ENCODE measurements at places on chromosomes 7 and 10.
A peak's percentile ranks its signal among the peaks of the same experiment; 100 is the strongest.

GRCh38 chr10:61554925-61555324, 101.7 kb upstream of the TMEM26 start:
- DNase-seq, result no peak

DNA sequence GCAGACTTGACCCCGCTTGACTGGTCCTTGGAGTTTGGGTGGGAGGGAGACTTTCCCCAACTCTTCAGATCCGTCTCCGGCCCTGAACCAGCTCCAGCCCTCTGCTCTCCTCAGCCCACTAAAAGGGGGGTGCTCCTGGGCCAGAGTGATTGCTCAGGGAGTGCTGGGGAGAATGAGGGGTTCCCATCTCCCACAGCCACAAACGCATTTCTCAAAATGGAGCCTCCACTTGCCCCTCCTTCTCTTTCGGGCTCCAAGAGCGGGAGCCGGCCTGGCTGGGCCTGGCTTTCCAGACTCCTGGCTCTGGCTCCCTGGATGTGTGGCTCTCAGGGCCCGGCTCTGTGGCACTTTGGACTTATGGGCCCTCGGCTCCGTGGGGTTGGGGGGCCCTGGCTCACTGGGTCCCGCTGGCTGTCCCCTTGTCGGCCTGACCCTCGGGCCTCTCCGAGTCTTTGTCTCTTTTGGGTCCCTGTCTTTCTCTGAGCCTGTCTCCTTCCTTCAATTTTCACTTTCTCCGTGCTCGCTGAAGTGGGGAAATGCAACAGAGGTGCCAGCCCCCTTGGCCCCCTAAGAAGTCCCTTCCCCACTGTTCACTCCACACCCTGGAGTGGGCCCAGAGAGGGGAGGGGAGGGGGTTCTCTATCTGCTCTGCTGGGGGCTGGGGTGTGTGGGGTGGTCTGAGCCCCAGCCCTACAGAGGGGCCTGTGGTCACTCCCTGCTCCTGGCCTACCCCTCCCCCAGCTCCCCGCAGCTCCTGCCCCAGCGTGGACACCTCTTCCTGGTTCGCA, 713 bp downstream of the LZTS2 start:
- no peak for DNase-seq

GRCh38 chr7:51428217-51428887, 111.7 kb upstream of the COBL start:
- no peak for DNase-seq

DNA sequence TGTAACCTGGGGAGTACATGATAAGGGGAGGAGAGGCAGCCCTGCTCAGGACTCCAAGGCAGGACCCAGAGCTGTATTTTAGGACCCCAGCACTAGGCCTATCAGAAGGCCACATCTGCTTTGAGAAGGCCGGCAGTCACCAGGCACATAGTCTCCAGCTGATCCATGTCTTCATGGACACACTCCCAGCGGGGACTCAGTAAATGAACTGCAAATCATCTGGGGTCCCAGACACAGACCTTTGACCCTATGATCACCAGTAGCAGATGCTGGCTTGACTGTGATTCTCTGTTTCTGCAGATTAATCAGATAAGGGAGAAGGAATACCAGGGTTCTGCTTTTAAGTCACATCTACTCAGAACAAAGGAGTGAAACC, 341.4 kb upstream of the PODXL start:
- DNase-seq, result no peak

DNA sequence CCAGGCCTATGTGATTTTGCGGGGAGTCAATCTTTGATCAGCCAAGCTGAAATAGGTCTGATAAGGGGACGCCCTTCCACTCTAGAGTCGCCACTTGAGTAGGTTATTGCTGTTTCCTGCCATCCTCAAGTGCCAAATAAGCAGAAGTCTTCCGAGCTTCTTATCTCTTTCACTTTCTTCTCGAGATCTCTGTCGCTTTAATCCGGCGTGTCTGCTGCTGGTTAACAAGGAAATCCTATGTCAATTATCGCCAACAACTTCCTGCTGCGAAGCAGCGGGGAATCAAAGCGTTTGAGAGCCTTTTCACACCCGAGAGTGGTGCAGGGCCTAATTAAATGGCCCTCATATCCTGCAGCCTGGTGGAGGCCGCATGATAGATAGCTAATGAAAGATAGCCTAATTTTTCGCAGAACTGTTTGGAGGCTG, 215.9 kb downstream of the RAB11FIP2 start:
- DNase-seq, result no peak

DNA sequence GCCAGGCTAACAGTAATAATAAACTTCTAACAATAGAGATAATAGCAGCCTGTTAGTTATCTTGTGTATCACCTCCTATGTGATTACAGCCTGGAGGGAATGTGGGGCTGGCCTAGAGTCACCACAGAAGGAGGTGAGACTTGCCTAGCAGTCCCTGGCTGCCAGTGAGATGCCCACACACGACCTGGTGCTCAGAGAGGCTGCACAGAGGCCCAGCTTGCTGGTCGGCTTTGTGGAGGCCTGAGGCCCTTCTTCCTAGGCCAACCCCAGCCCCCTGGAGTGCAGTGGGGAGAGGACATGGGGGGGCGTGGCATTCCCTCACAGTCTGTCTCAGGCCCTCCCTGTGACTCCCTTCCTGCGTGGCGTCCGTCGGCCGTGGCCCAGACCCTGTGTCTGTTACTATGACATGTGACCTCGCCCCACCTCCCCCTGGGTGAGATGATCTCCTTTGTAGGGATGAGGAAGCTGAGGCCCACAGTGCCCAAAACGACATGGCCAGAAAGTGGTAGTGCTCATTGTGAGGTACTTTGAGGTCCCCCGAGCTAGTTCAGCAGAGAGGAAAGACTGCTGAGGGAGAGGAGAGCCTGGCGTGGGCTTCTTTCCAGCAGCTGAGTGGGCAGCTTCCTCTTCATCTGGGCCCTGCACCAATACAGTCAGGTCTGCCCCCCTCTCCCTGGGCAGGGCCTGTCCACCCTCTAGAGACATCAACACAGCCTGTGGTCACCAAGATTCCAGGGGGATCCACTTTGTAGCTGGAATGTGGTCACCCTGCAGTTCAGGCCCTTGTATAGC, 29.7 kb downstream of the UNC5B start:
- DNase-seq, result no peak

GRCh38 chr7:98774884-98775283, 94.9 kb downstream of the TMEM130 start:
- no peak for DNase-seq

DNA sequence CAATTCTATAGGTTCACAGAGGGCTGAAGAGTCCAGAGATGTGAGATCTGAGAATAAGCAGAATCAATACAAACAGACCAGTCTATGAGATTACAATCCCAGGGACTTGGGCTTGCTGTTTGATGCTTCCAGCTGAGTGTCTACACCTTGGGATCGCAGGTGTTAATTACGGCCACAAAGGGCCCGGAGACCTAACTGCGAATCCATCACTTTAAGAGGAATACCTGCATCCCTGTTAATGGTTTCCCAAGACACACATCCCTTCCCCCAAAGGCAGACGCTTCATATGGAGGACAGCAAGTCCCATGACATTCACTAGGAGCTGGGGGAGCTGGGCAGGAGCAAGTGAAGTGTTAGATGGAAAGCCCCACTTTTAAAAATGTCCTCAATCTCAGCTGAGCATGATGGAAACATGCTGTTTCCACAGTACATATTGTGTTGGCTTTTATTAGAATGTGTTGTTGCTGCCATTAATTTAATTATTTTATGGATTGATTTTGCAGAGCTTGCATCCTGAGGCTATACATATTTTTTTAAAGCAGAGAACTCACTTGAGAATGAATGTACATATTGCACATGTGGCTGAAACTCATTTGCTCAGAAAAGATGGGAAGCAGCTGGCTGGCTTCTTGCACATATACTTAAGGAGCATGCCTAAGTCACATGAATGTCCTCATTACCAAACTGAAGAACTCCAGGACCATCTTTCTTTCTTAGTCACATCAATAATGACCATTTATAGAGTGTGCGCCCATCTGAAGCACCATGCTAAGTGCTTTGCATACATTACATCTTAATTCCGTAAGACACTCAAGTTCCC, 151.3 kb downstream of the NEBL start:
- DNase-seq, result no peak

DNA sequence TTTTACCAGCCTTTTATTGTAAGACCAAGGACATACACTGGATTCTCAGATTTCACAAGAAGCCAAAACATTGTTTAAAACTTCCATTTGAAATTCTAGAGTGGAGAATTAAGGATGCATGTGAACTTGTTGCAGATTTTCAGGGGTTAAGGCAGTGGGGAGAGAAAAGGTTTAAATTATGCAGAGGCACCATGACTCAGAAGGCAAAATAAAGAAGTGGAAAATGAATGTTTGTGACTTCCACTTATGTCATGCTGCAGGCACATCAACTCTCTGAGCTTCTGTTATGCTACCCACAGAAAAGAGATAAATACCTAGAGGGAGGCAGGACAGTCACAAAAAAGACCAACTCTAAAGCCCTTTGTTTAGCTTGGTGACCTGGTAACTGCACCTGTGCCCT, 84.4 kb upstream of the BET1 start:
- no peak for DNase-seq

DNA sequence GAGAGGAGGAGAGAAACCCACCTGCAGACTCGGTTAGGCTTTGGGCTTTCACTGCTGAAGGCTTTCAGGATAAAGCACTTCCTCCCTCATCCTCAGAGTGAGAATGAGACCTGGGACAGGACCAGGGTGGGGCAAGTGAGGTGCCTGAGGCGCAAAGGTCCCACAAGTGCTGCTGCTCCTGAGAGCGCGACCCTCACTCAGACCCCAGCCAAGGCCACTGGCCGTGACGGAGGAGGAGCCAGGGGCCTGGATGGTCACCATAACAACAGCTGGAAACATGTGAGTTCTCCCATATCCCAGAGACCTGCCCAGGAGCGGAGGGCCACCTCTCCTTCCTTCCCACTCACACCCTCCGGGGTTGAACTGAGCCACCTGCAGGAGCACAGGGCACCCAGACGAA, 46.9 kb upstream of the MKRN1 start:
- DNase-seq, result no peak

DNA sequence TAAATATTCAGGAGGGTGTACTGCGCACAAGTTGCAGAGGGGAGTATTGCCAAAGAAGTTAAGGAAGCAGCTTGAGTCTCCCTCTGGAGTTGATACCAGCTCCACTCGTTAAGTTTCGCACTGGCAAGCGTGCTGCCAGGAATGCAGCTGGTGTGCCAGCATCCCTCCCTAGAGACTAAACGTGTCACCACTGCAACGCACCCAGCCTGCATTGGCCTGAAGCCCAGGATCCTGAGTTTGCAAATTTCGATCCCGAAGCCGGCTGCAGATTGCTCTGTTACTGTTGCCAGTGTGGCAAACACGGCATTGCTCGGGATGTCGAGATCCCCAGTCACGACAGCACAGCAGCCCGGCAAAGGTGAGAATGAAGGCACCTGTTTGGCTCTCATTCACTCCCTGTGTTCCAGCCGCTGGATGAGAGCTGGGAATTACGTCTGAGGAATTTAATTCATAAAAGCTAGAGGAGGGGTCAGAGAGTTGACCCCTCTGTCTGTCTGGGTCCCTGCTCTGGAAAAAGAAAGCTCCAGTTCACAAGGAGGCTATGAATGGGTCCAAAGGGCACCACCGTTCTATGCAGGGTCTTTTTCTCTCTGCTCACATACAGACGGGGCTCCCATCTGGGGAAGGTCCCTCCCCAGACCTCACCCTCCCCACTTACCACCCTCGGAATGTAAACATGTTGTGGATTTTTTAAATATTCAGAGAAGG, 61.0 kb downstream of the NRP1 start:
- peak; percentile 64 for DNase-seq

- no peak for DNase-seq
Observed at GRCh38 chr10:34814223-34814912, 728 bp downstream of the PARD3 start.

DNA sequence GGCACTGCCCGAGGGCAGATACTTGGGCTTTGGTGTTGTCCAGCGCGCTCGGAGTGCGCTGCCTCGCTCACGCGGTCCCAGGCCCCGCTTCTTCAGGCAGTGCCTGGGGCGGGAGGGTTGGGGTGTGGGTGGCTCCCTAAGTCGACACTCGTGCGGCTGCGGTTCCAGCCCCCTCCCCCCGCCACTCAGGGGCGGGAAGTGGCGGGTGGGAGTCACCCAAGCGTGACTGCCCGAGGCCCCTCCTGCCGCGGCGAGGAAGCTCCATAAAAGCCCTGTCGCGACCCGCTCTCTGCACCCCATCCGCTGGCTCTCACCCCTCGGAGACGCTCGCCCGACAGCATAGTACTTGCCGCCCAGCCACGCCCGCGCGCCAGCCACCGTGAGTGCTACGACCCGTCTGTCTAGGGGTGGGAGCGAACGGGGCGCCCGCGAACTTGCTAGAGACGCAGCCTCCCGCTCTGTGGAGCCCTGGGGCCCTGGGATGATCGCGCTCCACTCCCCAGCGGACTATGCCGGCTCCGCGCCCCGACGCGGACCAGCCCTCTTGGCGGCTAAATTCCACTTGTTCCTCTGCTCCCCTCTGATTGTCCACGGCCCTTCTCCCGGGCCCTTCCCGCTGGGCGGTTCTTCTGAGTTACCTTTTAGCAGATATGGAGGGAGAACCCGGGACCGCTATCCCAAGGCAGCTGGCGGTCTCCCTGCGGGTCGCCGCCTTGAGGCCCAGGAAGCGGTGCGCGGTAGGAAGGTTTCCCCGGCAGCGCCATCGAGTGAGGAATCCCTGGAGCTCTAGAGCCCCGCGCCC, at the start of gene NPY:
Gene NPY (plus strand): TSS at position 294 of the 802 bp plus-strand sequence. CDS start 1,051 bp downstream, outside the sequence.
- DNase-seq, result no peak

DNA sequence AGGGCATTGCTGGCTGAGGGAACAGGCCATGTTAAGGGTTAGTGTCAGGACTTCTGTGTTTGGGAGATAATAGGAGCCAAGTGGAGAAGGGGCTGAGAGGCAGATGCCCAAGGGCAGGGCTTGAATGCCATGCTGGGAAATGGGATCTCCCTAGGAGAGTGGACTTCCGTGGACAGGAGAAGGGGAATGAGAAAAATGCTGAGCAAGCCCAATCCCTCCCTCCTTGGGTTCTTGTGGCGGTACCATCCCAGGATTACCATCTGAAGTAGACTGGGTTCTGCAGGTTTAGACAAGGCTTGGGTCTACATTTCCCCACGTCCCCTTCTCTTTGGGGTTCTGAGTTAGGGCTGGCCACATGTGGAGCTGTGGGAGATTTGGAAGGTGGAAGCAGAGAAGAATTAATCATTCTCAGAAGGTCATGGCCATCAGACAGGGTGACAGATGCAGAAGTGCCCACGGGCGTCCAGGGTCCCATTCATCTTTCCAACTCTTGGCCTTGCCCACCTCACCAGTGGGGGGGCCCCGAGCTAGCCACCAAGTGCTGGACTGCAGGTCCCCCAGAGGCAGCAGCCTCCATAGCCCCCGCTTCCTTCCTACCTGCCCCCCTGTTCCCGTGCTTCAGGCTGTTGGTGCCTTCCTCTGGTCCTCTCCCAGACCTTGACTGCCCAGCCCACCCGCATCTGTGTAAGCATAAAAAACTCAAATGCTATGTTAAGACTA, 354.8 kb downstream of the RPS24 start:
- DNase-seq, result no peak

DNA sequence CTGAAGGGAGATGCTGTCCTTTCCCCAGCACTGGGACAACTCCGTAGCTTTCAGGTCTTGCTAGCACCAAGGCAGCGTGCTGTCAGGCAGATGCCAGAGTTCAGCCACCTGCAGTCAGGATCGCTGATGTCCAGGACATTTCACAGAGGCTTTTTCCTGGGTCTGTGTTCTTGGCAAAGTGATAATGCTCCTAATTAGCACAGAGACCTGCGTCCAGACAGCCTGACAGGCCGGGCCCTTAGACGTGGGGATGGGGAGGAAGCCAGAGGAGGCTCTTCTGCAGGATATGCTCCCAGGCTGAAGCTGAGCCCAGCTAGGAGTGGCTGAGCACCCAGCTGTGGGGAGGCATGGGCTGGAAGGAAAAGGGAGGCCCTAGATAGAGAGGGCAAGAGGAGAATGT, 82.5 kb upstream of the TBX20 start:
- DNase-seq, result no peak

GRCh38 chr10:60534761-60535389, 145.2 kb upstream of the ANK3 start:
- DNase-seq, result no peak

Data from thoracic aorta (tissue), 2 donors.